ENCODE measurements at places on chromosomes 2 and 18. TPM values are rescaled to one million over a fixed set of nuclear protein-coding genes. Genes with fewer than 3 reads are reported as not detected.
A peak's percentile ranks its signal among the peaks of the same experiment; 100 is the strongest.

- DNase-seq, result no peak
Observed at GRCh38 chr2:114008720-114009119, 118.8 kb downstream of the ACTR3 start.

GRCh38 chr2:223884399-223884798 is 47.0 kb upstream of the AP1S3 start:
- no peak for DNase-seq

DNA sequence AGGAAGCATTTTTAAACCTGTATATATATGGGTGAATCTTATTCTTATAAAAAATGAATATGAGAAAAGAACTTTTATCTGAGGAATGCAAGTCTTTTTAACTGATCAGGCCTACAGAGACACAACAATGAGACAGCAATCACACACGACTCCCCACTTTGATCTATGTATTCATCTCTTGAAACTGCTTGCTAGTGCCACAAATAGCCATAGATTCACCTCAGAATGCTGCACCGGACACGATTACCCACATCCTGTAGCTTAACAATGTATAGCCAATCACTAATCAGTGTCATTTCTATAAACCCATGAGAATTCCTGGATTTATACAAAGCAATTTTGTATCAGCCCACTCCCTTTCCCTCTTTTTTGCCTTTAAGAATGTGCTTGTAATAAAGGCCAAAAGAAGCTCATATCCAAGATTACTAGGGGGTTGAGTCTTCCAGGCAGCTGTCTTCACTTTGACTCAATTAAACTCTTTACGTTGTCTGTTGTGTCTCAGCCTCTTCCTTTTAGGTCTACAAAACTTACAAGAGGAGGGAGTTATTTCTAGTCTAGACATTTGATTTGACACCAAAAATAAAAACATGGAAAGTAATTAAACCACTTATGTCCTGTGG is 94.9 kb downstream of the MBD2 start:
- DNase-seq, result no peak

- no peak for DNase-seq
Observed at GRCh38 chr18:4453874-4454536, 1.1 kb downstream of the DLGAP1 start.

DNA sequence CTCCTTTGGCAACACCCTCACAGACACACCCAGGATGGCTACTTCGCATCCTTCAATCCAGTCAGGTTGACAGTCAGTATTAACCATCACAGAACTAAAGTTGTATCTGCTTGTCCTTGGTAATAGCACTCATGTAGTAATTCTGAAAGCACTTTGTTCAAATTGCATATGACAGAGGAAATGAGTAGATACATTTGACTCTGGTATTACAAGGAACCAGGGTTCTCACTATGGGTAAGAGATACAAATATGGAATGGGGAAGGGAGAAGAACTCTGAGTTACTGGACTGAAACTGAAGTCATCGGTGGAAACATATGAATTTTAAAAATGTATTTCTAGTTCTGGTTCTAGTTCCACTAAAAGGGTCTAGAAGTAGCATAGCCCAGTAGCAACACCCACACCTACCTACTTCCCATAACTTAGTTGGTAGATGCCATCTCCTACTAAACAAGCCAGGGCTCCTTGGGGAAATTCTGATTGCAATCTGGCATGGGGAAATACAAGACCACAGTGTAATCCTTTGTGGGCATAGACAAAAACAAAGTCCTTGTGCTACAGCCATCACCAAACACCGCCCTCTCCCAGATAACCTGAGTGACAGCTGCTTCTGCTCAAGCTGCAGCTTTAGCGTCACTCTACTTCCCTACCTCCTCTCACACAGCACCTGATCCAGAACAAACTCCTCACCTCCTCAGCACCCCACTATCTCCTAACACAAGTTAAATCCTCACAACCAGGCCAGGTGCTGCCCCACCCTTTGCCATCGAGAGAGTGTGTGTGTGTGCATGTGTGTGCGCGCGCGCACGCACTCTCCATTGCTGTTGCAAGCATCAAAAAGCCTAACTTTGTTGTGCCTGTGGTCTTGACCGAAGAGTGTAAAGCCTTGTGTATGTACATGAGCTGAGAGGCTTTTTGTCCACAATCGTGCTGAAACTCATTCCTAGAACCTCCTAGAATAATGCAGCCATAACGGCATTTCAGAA is 31.4 kb upstream of the CD226 start:
- DNase-seq, result no peak

Gene LONRF2
- 24.5 TPM for total RNA-seq

GRCh38 chr2:161118722-161119121 is 41.5 kb upstream of the TANK start:
- no peak for DNase-seq

DNA sequence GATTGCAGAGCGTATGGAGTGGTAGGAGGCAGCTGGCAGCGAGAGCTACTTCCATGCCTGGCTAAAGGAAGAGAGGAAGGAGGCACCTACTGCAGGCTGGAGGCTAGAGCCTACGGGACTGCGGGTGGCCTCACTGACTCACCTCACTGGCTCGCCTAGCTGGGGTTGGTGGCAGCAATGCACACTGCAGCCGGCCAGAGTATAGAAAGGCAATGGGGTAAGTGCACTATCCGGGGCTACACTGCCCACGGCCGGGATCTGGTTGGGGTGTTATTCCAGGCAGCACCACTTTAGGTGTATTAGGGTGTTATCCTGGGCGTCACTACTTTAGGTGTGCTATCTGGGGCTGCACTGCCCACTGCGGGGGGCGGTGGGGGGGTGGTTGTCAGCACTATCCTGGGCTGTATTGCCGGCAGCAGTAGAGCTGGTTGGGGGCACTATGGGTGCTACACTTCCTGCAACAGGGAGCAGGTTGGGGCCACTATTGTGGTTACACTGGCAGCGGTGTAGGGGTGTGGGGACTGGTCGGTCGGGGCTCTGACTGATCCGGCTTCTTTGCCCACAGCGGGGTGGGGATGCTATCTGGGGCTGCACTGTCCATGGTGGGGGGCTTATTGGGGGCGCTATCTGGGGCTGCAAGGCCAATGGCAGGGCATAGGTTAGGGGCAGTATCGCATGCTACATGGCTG is 33.3 kb upstream of the ANKRD62 start:
- DNase-seq, result no peak

Gene MARCHF4
- total RNA-seq, result not detected

DNA sequence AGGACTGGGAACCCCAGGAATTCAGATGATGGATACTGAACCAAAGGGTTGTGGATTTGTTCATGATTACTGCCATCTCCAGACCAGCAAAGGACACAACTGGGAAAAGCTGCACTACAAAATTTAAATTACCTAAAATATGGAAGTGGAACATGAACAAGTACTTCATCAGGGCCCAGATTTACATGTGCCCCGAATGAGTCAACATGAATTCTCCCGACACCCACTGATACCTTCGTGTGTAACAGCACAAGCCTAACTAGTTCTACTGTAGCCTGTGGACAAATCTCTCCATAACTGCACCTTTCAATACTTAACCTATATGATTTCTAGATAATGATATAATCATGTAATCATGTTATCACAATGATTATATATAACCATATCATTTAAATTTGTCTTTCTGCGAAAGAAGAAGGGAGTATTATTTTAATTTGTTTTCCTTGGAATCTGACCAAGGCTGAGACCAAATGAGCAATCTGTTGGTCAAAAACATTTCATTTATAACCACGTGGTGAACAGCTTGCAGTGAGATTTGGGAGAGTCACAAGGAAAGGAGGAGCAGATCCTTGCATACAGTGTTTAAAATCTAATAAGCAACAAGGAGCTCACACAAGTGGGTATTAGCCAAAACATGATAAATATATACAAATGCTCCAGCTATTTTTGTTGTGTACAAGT is 70.5 kb downstream of the CACNB4 start:
- no peak for DNase-seq

Gene AOX1
- 1.5 TPM for total RNA-seq

Gene CTAGE1
- total RNA-seq, result 0.13 TPM

Gene TNFAIP6
- 4.9 TPM for total RNA-seq

- peak; percentile 51 for DNase-seq
Observed at GRCh38 chr2:218029366-218030360, 26.9 kb upstream of the TNS1 start.

DNA sequence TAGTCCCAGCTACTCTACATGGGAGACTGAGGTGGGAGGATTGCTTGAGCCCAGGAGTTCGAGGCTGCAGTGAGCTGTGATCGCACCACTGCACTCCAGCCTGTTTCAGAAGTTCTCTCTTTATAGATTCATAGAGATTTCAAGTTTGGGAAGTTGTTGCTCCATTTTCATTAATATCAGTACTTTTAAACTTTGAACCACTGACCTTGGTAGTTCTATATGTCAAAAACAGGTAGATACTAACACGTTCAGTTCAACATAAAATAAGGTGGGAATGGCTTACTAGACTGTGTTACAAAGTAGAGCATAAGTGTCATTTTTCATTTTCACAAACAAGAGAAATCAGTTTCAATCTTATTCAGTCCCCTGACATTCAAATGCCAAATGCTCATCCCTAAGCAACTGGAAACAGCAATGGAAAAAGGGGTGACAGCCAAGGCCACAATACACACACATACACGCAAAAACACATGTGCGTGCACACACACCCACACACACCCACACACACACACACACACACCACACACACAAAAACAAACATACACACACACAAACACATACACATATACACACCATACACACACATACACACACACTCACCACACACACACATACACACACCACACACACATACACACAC is 71.7 kb downstream of the PIEZO2 start:
- DNase-seq, result no peak

- DNase-seq, result no peak
Observed at GRCh38 chr18:5969989-5970403, 74.7 kb upstream of the TMEM200C start.

GRCh38 chr2:185347445-185347844 is 391.2 kb upstream of the FSIP2 start:
- peak; percentile 59 for DNase-seq

DNA sequence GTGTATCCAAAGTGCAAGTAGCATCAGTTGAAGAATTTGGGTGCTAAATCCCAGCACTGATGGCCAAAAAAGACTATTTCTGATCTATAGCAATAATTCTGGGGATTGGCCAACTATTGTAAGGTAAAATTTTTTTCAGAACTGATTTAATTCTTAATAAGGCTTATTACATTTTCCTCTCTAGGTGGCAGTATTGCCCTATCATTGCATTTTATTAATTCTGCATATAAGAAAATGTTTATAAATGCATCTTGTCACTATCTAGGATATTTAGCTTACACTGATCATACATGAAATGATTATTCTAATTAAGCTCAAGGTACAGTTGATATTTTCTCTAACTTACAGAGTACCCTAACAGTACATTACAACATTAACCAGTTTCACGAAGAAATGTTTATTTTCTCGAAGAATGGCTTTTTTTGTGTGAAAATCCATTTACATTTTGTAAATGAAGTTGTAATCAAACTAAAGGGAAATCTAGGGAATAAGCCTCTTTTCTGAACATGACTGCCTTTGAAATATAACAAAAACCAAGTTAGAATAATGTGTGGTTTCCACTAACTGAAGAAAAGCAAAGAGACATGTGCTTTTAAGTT is 11.0 kb downstream of the TTN start:
- DNase-seq, result no peak

DNA sequence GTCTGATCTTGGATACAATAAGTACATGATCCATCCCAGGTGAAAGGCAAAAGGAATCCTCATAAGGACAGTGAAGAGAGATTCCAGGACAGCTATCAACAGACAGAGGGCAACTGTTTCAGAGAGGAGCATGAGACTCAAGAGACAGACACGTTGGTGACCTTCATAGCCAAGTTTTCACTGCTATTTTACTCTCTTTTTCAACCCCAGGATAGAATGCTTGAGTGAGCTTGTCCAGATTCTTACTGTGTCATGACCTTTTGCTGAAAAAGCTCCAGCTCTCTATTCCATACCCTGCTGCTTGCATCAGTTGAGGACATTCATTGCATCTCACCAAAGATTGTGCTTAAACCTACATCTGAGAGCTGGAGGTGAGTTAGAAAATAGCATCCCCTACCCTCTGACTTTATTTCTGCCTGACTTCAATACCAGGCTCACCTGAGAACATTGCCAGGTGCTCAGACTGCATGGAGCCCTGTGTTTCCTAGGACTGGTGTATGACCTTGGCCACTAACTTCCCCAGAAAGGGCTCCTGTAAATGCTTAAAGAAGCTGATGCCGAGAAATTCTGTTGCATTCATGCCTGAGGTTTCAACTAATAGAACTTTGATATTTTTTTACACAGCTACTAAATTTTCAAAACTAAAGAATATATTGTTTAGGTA is 70.4 kb upstream of the TMEM17 start:
- DNase-seq, result no peak

- DNase-seq, result no peak
Observed at GRCh38 chr2:199869227-199869541, 18.2 kb upstream of the FTCDNL1 start.

GRCh38 chr2:127771756-127772155 is 39.2 kb downstream of the WDR33 start:
- no peak for DNase-seq

GRCh38 chr2:120469426-120469825 is 123.5 kb downstream of the INHBB start:
- peak; percentile 67 for DNase-seq

- DNase-seq, result no peak
Observed at GRCh38 chr2:174153757-174154680, 94.3 kb downstream of the OLA1 start.

DNA sequence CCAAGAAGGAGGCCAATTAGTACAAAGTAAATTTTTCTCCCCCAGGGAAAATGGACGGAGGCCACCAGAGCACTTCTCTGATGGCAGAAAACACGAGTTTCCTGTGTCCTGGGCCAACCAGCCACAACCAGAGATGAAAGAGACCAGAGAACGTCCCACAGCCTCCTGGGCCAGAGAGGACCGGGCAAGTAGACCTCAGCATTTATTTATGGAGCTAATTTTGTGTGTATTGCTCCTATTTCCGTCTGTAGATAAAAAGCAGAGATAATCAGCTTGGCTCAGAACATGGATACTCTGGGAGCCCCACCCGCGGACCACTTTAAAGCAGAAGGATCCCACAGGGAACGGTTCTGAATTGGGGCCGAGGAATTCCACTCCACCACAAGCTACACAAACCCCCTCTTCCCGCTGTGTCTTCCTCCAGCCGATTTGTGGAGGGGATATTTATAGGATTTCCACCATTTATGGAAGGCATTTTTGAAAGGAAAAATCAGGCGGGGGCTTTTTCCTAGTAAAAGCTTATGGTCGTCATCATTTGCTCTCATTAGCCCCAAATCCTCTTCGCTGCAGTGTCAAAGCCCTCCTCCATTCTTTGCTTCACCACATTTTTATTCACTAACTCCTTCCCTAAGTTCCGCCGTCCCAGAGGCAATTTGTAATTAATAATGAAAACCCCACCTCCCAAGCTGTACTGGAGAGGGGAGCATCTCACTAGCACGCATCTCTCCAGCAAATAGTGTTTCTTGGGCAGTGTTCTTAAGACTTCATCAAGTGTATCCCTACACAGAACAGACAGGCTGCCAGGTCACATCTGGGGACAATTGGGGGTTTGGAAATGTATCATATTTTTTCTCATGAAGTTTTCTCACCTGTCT is 43.7 kb upstream of the TWIST2 start:
- DNase-seq, result no peak

- DNase-seq, result no peak
Observed at GRCh38 chr2:179594268-179595112, 266.9 kb downstream of the ZNF385B start.

- peak; percentile 26 for DNase-seq
Observed at GRCh38 chr2:127559454-127559853, 24.0 kb downstream of the MYO7B start.
